ENCODE measurements at places on chromosomes 7 and 10.

GRCh38 chr7:19114551-19114855 lies 2.9 kb downstream of the TWIST1 start:
- DNase-seq, result no peak

DNA sequence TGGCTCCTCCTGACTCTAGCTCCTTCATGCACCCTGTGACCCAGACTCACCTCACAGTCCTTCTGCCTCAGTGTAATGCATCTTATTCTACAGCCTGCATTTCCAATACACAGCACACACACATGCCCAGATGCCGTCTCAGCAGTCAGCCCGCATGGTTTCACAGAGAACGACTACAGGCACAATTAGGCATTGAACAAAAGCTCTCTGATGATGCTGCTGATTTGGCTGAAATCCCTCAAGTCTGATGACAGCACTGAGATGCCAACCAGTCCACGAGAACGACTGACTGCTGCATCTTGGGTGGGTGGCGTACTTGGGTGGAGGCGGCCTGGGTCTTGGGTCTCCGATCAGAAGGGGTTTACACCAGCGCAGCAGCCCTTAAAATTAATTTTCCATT lies 200.4 kb downstream of the TAX1BP1 start:
- DNase-seq, result no peak

GRCh38 chr7:78066599-78066998 lies 268.0 kb downstream of the PHTF2 start:
- no peak for DNase-seq

DNA sequence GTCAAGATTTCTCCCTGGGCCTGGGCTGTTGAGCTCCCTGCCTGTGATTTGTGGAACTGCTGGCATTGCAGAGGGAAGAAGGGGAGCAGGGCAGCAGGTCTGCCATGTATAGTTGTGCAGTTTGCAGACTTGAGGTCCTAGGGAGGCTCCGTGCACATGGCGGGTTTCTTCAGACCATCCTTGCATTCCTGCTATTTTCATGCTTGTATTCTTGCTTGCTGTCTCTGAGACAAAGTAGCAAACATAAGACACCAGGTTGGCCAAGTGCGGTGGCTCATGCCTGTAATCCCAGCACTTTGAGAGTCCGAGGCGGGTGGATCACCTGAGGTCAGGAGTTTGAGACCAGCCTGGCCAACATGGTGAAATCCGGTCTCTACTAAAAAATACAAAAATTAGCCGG lies 61.1 kb downstream of the NPTX2 start:
- DNase-seq, result no peak

GRCh38 chr7:5357951-5358350 lies 65.7 kb downstream of the TNRC18 start:
- no peak for DNase-seq

DNA sequence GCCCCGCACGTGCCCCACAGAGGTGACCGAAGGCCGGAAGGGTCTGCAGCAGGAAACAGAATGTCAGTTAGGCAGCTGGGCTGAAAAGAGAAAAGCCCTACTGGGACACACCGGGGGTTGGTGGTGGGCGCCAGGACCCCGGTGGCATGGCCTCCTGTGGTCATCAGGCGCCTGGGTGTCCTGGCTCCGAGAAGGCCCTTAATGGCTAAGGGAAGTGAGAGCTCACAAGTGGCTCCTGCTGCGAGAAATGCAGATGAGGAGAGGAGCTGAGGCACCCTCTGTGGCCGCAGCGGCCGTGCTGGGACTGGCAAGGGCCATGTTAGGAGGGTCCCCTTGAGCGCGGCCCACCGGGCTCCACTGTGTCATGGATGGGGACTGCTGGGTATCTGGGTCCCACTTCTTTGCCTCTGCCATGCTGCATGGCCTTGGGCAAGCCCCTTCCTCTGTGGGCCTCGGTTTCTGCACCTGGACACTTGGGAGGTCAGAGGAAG lies 79.2 kb upstream of the GNA12 start:
- DNase-seq, result no peak

DNA sequence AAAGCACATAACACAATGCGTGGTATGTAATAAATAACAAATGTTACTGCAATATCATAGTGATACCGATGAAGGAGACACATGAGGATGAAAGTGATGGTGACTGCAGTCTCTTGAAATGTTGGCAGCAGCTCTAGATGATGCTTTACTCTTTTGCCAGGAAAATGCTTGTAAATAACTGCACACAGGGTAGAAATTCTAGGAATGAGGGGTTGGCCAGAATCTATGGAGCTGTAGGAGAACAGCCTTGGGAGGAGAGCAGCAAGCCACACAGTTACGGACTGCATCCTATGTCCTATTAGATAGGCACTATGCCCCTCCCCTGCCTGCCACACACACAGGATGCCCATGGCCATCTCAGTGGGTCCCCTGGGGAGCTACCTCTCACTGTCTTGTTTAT lies 97.6 kb upstream of the GSDME start:
- DNase-seq, result no peak

DNA sequence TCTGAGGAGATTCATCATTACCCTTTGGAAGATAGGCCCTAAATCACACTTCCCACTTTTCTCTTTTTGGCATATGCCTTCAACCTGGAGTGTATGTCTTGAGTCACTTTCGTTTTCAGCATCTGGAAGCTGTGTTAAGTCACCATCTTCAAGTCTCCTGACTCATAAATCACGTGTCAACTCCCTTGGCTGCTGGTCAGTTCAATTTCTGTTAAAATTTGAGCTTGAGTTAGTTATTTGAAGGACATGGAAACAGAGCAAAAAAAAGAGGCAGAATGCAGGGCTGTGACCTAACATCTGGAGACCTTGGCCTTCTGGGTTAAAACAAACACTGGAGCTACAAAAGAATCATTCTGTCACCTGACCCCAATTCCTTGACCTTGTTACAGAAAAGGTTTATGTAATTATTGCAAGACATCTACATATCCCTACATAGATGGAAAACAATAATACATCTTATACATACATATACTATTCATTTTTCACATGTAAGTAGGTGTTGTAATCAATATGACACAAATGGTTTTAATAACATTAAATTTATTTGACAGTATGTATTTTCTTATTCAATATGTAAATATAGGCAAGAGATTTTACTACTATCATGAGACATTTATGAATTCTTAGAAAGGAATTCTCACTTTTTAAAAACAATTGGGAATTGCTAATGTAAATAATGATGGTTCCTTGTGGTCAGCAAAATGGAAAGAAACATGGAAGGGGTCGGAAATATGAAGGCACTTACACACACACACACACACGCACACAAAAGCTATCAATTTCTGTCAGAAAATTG lies 169.7 kb upstream of the PHYHIPL start:
- no peak for DNase-seq

DNA sequence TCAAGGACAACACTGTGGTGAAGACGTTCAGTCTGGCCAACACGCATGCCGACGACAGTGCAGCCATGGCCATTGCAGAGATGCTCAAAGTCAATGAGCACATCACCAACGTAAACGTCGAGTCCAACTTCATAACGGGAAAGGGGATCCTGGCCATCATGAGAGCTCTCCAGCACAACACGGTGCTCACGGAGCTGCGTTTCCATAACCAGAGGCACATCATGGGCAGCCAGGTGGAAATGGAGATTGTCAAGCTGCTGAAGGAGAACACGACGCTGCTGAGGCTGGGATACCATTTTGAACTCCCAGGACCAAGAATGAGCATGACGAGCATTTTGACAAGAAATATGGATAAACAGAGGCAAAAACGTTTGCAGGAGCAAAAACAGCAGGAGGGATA lies 6.6 kb downstream of the LMOD2 start:
- no peak for DNase-seq

- DNase-seq, result no peak
Measured at GRCh38 chr10:96573036-96573435, 13.8 kb downstream of the TM9SF3 start.

GRCh38 chr7:11232462-11232861 lies 258.8 kb downstream of the PHF14 start:
- DNase-seq, result no peak

- DNase-seq, result no peak
Measured at GRCh38 chr7:72217151-72217550, 195.0 kb downstream of the CALN1 start.

DNA sequence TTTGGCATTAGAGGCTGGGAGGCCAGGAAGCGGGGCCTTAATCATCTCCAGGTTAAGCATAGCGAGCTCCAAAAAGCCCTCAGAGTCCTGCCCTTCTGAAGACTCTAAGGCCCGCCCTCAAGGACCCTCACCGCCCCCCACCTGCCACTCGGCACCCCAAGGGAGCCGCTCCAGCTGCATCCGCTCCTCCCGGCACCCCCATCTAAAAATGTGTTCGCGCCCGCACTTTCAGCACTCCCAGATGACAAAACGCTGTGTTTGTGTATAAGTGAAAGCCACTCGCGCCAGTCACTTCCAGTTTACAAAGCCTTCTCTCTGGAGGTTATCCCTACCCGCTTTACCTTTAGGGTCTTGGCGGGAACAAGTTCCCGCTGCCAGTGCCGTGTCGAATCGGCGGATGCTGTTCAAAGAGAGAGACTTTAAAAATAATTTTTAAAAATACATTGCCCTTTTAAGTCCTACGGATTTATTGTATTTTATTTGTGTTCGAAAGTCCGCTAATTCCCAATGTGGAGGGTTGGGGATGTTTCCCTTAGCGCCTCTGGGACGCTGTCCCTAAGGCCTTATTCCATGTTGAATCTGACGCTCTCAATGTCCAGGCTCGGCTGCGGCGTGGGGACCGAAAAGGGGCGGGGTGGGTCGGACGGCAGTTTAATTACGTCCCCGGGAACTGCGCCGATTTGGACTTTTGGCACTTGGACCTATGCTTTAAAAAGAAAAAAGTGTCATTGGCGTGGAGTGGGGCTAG lies at the start of the genes DCLRE1A and NHLRC2:
Gene DCLRE1A, minus strand, starts transcription at position 70 of the 748 bp plus-strand sequence. CDS start 900 bp downstream, outside the sequence.
Gene NHLRC2, plus strand, starts transcription at position 649 of the 748 bp plus-strand sequence. CDS start 212 bp downstream, outside the sequence.
- DNase-seq, result peak; percentile 24

DNA sequence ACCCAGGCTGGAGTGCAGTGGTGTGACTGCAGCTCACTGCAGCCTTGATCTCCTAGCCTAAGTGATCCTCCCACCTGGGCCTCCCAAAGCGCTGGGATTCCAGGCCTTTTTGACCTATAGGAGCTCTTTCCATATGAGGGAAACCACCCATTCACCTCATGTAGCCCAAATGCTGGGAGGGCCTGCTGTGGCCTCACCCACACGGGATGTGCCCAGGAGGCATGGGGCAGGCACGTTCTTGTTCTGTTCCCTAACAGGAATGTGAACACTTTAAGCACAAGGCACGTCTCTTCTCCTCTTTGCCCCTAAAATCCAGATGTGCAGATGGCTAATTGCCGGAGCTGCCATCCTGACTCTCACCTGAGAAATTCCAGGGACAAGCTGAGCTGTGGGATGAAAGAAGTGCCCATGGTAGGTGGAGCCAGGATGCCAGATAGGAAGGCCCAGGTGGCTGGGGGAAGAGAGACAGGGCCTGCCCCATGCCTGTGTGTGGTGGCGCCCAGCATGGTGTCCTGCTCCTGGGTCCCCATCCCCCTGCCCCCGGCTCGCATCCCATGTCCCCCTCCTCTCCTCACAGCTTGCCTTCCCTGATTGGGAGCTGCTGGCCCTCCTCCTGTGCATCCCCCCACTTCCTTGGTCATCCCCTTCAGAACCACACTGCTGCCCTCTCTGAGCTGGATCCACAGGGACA lies 17.3 kb downstream of the CAMK2B start:
- DNase-seq, result no peak

- DNase-seq, result no peak
Measured at GRCh38 chr7:128937647-128938543, at the start of gene IRF5. TSS of gene IRF5 (plus strand) at chr7:128937927. CDS start at chr7:128942082, 4,155 bp downstream.

DNA sequence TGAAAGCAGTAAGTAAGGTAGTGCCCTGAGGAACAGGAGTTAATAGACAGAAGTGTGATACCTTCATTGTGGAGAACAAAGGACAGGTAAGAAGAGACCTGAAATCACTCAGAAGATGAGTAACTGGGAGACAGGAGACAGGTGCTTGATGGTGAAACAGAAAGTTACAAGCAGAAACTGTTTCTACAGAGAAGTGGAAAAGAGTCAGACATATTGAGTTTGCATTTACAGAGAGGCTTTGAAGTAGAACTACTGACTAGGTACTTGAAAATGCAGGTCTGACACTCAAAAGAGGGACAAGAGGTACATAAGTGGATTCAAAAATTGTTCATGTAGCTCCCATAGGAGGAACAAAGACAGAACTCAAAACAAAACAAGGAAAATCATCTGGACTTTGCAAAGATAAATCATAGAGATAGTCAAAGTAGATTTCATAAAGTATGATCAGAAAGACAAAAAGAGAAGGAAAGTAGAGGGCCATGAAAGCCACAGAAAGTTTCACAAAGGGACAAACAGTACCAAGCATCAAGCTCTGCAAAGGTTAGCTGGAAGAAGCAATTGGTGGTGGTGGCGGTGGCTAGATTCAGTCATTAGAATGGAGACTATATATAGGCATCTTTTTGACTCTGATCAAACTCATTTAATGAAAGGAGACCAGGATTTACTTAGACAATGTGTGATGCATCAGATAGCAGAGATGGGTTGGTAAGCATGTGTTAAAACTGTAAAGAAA lies 198.4 kb downstream of the PCLO start:
- DNase-seq, result no peak

DNA sequence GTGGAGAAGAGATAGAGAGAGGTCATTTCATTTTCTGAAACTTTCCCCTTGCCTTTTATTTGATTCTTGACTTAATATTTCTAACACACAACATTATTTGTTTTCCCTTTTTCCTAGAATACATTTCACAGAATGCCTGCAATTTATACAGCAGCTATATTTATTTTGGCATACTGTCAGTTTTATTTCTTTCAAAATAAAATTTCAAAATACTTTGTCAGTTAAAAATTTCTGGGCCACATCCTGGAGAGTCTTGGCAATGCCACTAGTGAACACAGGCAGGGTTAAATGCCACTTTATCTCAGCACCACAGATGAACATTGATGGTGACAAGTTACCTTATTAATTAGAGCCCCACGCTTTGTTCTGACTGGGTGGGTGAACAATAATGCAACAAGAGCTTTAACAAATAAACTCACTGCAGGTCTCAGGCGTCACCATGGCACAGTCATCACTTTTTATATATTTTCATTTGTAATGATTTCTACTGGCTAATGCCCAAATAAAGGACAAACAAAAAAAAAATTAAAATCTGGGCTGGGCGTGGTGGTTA lies 494.0 kb downstream of the KIF20B start:
- no peak for DNase-seq

DNA sequence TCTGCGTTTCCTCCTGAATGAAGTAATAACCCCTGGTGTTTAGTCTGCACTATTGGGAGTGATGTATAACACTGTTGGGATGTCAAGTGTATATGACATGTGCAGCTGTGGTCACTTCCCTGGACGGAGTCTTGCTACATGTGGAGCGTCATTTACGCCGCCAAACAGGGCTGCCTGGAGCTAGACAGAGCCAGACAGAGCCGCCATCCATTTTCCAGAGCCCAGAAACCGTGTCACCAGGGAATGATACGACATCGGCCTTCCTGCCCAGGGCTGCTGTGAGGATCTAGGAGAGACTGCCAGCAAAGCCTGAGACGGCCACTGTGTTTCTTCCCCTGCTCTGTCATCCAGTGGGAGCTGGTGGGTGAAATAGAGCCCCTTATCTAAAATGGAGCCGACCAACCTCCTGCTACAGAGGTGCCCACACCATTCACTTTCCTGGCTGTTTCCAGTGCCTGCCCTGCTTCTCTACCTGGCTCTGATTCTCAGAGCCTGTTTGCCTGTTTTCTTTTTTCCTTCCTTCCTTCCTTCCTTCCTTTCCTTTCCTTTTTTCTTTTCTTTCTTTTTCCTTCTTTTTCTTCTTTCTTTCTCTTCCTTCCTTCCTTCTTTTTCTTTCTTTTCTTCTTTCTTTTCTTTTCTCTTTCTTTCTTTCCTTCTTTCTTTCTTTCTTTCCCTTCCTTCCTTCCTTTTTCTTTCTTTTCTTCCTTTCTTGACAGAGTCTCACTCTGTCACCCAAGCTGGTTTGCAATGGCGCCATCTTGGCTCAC lies 13.3 kb upstream of the FGFR2 start:
- DNase-seq, result no peak

All from stimulated activated CD8-positive, alpha-beta memory T cell treated with anti-CD3 and anti-CD28 coated beads, Interleukin-2, amount 100 ng/mL, for 1 hour (primary cell).